MCF 10A (cell line): ENCODE measurements at places on chromosomes 3 and 15.
A peak's percentile ranks its signal among the peaks of the same experiment; 100 is the strongest.

GRCh38 chr15:85813234-85813633 is 18.5 kb upstream of the KLHL25 start:
- no peak for DNase-seq
- H3K27ac ChIP-seq = no peak overlapping the region
- no peaks in the 10 kb centered on the region for H3K4me1 ChIP-seq
- no peaks in the 10 kb centered on the region for H3K27me3 ChIP-seq
- H3K4me3 ChIP-seq = no peak overlapping the region

GRCh38 chr15:77503764-77504163 is 83.1 kb downstream of the HMG20A start:
- no peaks in the 10 kb centered on the region for H3K27me3 ChIP-seq
- no peaks in the 10 kb centered on the region for H3K36me3 ChIP-seq
- DNase-seq = no peak
- peaks cover 71% of the 10 kb centered on the region for H3K4me1 ChIP-seq
- no peak overlapping the region for H3K4me3 ChIP-seq

- peak; percentile 21 for DNase-seq
- H3K4me1 ChIP-seq = peaks cover 26% of the 10 kb centered on the region
- peak overlapping the region; percentile 95 for H3K27ac ChIP-seq
- H3K36me3 ChIP-seq = peaks cover 31% of the 10 kb centered on the region
- H3K27me3 ChIP-seq = no peaks in the 10 kb centered on the region
Observed at GRCh38 chr3:52456169-52456799, 880 bp downstream of the NISCH start.

GRCh38 chr3:46874430-46874829 is 3.1 kb upstream of the PTH1R start:
- H3K27ac ChIP-seq = no peak overlapping the region
- peaks cover 23% of the 10 kb centered on the region for H3K27me3 ChIP-seq
- no peak overlapping the region for H3K4me3 ChIP-seq

DNA sequence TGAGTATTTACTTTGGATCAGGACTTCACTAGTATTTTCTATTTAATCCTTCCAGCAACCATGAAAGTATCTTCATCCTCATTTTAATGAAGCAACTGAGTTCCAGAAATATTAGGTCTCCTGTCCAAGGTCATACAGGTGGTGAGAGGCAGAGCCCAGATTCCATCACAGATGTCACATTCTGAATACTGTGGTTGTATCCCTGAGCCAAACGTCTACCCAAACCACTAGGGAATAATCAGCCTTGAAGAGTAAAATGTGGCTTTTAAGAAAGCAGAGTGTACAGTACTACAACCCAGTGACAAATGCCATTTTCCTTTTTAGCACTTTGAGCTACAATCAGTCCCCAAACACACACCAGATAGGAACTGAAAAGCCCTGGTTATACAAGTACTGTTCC is 93.3 kb upstream of the TRIM42 start:
- peaks cover 6% of the 10 kb centered on the region for H3K4me1 ChIP-seq
- DNase-seq = no peak
- H3K36me3 ChIP-seq = peaks cover 6% of the 10 kb centered on the region
- no peak overlapping the region for H3K27ac ChIP-seq
- H3K4me3 ChIP-seq = no peak overlapping the region
- H3K27me3 ChIP-seq = no peaks in the 10 kb centered on the region

GRCh38 chr3:116037954-116038911 is 407.1 kb downstream of the LSAMP start:
- no peaks in the 10 kb centered on the region for H3K36me3 ChIP-seq
- peaks cover 15% of the 10 kb centered on the region for H3K4me1 ChIP-seq
- no peak overlapping the region for H3K4me3 ChIP-seq
- DNase-seq = no peak
- peak overlapping the region; percentile 73 for H3K27ac ChIP-seq
- H3K27me3 ChIP-seq = no peaks in the 10 kb centered on the region

DNA sequence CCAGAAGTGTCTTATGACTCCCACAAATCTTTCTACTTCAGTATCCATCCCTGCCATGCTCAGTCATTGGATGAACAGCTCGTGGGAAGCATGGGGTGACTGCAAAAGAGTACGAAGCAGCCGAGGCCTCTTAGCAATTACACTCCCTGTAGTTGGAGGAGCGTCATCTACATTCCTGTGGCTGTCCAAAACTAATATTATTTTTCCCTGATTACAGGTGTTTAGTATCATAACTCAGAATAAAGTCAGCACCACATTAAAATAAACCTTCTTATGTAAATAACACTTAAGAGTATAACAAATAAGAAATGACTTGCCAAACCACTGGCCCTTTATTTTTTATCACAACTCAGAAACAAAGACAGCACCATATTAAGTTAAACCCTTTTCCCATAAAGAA is 141.5 kb downstream of the PLOD2 start:
- no peak overlapping the region for H3K27ac ChIP-seq
- H3K36me3 ChIP-seq = peaks cover 19% of the 10 kb centered on the region
- H3K4me1 ChIP-seq = no peaks in the 10 kb centered on the region
- no peak overlapping the region for H3K4me3 ChIP-seq
- no peak for DNase-seq
- H3K27me3 ChIP-seq = no peaks in the 10 kb centered on the region
